Stromal cell of bone marrow (primary cell): ENCODE measurements at places on chromosomes 1 and 21.

GRCh38 chr1:16127676-16128337 lies 28.1 kb downstream of the EPHA2 start:
- DNase-seq = no peak

GRCh38 chr1:43566382-43567044 lies 35.8 kb downstream of the PTPRF start:
- no peak for DNase-seq

DNA sequence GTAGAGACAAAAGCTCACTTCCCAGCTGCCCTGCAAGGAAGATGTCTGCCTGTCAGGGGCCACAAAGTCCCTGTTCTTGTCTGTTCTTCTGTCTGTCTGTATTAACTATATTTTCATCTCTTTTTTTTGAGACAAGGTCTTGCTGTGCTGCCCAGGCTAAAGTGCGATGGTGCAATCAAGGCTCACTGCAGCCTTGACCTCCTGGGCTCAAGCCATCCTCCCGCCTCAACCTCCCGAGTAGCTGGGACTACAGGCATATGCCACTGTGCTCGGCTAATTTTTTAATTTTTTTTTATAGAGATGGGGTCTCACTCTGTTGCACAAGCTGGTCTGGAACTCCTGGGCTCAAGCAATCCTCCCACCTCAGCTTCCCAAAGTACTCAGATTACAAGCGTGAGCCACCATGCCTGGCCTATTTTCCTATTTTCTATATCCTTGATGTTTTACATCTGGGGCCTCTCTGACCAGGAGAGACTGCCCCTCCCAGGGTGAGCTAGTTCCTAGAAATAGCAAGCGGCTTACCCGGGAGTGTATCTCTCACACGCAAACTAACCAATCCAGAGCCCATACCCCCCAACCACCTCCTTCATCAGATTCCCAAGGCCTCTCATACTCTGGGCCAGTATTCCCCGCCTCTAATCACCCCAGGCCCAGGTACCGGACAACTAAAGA lies 5.4 kb upstream of the KLHDC7A start:
- DNase-seq = no peak

- no peak for DNase-seq
Observed at GRCh38 chr1:221182791-221183533, 303.7 kb downstream of the HLX start.

GRCh38 chr1:84504580-84505492 lies 1.4 kb upstream of the SPATA1 start:
- peak; percentile 48 for DNase-seq

DNA sequence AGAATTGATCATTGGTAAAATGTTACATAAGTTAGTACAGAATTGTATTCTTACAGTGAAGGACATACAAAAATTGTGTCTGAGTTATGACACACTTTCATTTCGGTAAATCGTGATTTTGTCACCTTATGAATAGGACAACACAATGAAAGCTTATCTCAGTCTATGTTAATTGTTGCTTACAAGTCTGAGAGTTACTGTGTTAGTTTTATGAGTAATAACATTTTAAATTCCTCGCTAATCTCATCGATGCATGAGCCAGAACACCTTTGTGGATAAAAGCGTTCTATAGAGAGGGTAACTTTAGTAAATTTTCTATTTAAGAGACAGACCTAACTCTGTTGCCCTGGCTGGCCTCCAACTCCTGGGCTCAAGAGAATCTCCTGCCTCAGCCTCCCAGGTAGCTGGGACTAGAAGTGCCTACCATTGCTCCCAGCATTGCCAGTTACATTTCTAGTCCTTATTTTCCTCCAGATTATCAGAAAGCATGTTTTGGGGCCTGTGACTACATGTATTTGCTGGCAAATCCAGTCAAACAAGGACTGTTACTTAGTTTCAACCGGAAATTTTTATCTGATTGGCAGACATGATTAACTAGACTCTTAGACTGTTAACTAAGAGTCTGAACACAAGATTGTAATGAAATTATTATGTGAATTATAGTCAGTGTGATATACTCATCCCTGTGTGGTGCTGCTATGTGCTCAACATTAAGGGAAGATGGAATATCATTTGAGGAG lies 3.0 kb downstream of the PRRC2C start:
- DNase-seq = no peak

GRCh38 chr1:193392686-193393085 lies 206.3 kb upstream of the B3GALT2 start:
- no peak for DNase-seq

DNA sequence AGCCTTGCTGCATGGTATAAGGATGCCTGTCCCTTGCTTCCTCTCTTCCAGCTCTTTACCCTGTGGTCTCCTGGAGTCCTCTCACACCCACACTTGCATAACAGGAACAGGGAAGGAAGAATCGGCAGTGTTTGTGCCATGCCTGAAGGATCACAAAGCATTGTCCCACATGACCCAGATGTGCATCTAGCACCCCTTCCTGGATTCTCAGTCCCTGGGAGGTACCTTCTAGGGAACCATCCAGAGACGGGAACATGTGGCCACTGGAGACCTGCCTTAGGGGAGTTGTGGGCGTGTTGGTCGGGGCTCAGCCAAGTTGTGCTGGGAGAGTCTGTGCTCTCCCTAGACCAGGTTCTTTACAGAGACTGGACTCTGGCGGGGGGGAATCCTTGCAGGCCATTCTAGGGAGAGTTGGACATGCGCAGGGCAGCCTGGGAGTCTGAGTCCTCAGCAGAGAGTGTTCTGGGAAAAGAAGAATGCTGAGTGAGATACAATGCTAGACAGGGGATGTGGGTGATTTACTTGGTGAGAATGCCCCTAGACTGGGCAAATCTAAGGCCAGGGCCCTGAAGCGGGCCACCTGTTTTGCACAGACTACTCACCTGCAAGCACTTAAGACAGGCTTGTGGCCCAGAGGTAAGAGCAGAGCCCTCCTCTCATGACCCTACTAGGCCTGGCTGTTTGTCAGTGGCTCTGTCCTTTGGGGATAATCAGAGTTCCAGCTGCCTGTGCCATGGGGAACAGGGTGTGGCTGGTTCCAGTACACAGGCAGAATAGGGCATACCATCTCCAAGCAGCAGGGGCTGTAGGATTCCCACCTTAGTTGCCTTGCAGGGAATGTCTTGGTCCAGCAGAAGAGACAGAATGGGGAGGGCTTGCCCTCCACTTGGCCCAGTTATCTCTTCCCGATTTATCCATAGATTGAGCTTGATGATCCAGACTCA lies 89.8 kb downstream of the MAN1C1 start:
- DNase-seq = no peak

- no peak for DNase-seq
Observed at GRCh38 chr1:96565546-96565945, 156.0 kb upstream of the PTBP2 start.

- DNase-seq = peak; percentile 7
Observed at GRCh38 chr1:15283526-15283925, 36.5 kb downstream of the FHAD1 start.
